Activated CD8-positive, alpha-beta memory T cell treated with anti-CD3 and anti-CD28 coated beads for 48 hours (primary cell): ENCODE measurements at places on chromosomes 7 and 10.

DNA sequence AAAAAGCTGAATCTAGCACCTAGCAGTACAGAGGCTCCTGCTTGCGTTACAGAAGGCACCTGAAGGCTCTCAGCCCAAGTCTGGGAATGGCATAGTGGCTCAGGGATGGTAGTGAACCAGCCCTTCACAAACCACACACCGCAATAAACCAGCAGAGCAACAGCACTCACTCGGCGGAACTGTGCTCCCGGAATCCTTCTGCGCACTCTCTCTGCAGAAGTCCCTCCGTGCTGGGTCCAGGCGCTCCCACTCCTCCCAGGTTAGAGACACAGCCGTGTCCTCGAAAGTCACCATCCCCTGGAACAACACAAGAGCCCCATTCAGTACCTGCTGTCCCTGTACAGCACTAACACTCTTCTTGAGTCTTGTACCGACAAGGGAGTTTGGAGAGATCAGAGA lies 1.5 kb downstream of the ZNF394 start:
- DNase-seq = no peak

DNA sequence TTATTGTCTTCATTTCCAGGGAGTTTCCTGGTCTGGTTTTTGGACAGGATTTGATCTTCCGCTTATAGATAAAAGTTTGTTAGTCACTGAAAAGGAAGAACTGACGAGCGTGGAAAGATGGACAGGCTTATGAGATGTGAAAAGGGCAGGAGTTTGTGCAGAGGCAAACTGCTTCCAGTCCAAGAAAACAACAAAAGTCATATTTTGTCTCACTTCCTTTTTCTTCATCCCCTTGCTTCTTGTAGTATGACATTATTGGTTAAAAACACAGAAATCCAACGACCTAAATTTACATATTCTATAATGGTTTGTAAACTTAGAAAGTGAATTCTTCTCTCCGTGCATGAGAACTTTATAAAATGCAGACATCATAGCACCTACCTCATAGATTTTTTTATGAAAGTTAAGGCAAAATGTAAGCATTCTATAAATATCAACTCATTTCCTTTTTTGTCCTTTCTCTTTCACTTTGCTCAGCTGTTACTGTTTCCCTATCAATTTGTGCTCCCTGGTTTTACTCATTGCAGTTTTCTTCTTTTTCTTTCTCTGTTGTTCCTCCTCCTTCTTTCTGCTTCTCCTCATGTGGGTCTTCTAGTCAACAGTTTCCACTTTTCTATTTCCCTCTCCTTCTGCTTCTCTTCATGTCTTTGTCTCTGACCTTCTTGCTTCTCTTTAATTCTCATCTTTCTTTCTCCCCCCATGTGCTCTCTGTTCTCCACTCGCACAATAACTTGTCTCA lies 370.2 kb downstream of the ARL4A start:
- DNase-seq = no peak

DNA sequence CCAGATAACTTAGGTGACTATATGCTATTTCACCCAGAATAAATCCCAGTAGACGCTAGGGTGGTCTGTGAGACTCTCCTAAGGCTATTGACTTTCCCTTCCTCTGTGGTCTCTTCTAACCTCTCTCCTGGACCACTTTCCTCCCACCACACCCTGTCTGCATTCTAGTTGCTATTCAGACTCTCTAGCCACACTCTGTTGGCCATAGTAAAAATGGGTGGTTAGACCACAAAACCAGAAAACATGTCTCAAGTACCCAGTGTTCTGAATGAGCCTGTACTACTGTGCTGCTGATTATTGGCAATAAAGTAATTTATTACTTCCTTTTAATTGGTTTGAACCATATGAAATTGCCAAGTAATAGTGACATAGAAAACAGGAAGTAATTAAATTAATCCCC lies 240.8 kb downstream of the KIF20B start:
- DNase-seq = no peak

DNA sequence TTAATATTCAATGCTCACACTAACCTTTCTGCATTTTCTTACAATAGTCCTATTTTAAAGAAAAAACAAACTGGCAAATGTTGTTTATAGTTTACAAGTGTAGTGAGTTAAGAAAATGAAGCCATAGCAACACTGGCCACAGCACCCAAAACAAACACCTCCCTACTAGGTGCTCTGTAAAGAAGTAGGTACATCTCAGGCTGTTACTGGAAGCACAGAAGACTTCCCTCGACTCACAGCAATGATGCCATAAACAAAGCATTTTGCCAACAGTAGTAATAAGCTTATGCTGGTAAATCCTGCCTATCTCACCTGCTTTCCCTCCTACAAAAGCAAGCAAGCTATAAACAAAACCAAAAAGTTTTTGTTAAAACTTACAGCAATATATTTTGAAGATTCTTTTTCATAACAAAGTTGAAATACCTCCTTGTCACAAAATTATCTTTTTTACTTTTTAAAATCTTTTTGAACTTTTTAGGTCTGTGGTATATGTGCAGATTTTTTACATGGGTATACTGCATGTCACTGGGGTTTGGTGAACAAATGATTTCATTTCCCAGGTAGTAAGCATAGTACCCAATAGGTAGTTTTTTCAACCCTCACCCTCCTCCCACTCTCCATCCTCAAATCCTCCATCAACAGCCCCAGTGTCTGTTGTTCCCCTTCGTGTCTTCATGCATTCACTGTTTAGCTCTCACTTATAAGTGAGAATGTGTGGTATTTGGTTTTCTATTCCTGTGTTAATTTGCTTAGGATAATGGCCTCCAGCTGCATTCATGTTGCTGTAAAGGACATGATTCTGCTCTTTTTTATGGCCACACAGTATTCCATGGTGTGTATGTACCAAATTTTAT lies 28.4 kb downstream of the COA1 start:
- no peak for DNase-seq

DNA sequence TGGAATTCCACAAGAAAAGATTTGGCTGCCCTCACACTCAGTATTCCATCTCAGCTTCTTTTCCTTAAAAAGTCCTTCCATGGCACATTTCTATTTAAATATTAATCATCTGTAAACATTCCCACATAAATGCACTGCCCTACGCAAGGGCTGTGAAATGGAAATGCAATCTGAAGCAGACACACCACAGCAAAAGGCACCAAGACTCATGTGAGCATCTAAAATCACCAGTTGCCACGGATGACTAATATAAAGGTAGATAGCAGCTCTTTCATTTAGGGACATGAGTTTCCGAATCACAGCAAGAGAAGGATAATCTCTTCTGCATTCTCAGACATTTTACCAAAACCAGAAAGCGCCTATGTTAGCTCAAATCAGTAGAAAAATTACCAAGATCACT lies 31.6 kb downstream of the COA1 start:
- DNase-seq = no peak

GRCh38 chr7:98283127-98283886 lies 1.8 kb downstream of the BRI3 start:
- DNase-seq = no peak

DNA sequence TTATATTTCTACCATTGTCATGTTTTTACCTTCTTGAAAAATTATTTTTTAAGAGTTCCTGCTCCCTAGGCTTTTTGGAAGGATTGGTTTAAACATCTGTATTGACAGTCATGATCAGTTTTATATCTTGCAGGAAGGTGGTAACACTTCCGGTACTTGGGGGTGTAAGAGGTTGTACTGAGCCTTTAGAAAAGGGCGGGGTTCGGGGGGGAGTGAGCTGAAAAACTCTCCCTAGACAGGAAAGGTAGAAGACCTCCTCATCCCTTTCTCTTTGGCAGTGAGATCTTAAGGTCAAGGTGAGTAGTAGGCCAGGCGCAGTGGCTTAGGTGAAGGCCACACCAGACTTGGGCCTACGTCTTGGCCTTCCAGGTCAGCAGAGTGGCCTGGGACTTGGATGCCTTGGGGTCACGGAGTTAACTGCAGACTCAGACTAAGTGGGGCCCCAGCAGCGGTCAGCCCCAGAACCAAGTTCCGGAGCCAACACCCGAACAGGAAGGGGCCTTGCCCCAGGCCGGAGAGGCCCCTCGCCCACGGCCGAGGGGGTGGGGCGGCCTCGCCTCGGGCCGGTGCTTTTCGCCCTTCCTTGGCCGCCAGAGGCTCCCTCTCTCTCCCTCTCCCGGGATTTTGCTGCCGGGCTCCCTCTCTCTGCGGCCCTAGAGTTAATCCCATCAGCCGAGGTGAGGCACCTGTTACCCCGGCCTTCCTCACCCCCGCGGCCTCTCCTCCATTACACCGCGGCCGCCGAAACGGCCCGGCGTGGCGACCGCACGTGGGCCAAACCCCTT lies at the start of gene PPP1R9A:
TSS of gene PPP1R9A (plus strand) at position 569 of the 785 bp plus-strand sequence. CDS start 2,520 bp downstream, outside the sequence.
- no peak for DNase-seq

- no peak for DNase-seq
Measured at GRCh38 chr7:12731214-12731656, 43.8 kb downstream of the ARL4A start.

DNA sequence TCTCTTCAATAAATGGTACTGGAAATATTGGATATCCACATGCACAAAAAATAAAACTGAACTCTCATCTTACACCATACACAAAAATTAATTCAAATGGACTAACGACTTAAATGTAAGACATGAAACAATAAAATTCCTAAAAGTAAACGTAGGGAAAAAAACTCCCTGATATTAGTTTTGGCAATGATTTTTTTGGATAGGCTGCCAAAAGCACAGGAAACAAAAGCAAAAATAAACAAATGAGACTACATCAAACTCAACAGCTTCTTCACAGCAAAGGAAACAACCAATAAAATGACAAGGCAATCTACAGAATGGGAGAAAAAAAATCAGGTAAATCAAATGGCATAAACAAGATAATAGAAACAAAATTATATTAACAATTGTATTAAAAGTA lies 65.7 kb downstream of the ORC5 start:
- no peak for DNase-seq

DNA sequence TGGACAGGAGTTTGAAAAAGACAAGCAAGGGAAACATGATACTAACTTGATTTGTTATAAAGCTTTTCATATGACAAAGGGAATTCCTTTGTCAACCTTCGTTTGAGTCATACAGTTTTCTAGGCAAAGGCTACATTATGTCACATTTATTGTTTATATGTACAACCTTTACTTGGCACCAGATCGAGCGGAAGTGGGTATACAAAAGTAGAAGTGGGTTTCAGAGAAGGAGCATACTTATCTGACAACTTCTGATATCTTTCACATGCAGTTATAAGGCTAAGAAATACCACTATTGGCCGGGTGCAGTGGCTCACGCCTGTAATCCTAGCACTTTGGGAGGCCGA lies 11.0 kb downstream of the STMP1 start:
- DNase-seq = no peak

GRCh38 chr10:110758898-110759297 lies 112.8 kb upstream of the PDCD4 start:
- DNase-seq = no peak

DNA sequence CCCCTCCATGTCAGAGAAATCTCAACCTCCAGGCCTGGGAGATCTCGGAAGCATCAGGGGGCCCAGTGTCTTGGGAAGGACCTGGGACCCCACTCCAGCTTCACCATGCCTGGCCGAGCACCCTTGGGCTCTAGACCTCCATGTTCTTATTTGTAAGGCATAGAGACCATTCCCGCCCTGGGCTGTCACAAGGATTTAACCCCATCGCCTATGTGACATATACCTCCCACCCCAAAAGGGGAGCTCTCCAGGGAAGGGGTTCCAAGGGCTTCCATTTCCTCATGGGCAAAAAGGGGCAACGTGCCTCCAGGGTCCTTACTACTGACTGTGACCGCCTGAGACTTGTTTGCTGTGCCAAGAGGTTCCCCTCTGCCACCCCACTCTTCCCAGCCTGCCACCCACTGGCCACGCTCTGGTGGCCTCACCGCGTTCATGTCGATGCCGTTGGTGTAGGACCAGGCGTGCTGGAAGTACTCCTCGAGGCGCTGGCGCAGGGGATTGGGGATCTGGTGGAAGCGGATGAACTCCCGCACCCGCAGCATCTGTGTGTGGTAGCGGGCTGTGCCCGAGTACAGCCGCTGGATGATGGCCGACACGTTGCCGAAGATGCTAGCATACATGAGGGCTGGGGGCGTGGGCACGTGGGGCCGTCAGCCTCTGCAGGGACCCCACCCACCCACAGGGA lies 27.5 kb downstream of the KCNH2 start:
- DNase-seq = no peak

GRCh38 chr10:71396084-71396710 lies 523 bp upstream of the CDH23 start:
- no peak for DNase-seq

DNA sequence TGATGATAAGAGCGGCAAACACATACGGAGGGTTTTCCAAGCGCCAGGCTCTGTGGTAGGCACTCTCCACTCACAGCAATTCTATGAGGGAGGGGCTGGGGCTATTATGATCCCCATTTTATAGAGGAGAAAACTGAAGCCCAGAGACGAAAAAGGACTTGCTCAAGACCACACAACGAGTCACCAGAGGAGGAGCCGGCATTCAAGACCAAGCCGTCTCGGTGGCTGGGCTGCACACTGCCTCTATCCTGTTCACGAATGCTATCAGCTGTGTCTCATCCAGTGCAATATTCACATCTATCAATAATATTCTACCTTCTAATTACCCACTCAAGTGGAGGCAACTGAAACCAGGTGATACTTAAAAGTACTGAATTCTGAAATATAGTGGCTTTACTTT lies 67.8 kb upstream of the NMT2 start:
- DNase-seq = no peak

DNA sequence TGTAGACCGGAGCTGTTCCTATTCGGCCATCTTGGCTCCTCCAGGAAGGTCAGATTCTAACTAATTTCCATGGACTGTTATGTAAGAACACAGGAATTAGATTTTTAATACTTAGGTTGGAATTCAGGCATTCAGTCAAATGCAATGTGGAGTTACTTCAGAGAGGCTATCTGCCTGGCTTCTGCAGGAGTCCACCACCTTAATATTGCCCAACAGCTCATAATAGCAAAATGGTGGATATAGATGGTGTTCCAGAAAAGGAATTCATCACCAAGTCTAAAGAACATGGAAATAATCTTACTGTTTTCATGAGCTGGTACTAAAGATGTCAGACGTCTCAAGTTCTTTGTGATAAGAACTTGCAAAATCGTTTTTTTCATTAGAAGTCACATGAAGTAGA lies 39.5 kb downstream of the CRHR2 start:
- DNase-seq = no peak

GRCh38 chr10:113907166-113907565 lies 52.7 kb downstream of the NHLRC2 start:
- no peak for DNase-seq

DNA sequence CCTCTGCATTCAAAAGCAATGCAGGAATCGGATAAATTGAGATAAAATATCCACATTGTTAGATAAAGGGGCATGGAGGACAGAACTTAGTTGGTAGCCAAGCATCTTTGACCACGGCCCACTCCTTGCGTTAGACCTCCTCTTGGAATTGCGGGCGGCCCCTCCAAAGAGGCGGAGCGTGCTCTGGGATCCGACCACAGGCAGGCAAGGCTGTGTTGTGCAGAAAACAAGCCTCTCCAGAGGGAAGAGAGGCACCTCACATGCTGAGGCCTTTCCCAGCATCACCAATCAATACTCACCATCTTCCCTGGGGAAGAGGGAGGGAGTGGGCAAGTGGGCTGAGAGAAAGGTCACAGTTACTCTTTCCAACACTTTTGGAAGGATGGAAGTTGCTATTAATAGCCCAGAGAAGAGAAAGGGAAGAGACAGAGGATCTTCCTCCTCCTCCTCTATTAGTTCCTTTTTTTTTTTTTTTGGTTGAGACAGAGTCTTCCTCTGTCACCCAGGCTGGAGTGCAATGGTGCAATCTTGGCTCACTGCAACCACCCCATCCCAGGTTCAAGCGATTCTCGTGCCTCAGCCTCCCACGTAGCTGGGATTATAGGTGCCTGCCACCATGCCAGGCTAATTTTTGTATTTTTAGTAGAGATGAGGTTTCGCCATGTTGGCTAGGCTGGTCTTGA lies 49.7 kb upstream of the NRF1 start:
- DNase-seq = no peak
